Dorsolateral prefrontal cortex (tissue), 122 donors: ENCODE measurements at places on chromosomes 13 and 19. TPM values are rescaled to one million over a fixed set of nuclear protein-coding genes. Genes with fewer than 3 reads are reported as not detected.

DNA sequence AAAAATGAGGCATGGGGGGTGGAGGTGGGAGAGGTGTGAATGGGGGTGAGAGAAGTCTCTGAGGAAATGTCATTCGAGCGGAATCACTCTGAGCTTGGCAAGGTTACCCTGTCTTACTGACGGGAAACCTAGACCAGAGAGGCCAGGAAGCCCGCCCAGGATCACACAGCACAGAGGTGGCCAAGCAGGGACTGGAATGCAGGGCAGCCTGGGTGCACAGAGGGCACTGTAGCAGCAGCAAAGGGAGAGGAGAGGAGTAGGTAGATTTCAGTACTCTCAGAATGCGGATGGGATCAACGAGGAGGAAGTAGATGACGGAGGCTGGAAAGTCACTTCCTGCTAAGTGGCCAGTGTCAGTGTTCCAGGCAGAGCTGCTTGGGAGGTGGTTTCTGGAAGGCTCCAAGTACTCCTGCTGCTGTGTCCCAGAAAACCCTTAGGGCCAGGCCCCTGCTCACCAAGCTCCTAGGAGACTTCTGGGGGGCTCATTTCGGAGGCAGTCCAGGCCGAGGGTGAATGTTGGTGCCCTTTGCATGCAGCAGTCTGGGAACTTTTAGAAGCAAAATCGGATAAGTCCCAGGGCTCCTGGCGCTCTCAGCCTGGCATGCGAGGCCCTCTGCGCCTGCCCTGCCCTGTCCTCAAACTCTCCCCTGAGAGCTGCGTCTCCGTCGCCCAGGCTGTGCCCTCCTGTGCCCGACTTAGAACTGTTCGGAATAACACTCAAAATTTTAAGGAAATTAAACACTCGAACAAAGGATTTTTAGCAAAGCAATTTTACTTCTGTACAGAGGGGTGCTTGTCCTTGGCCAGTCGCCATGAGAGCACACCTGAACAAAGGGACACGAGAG lies 33.5 kb downstream of the DNM2 start:
- no peak for DNase-seq

SIRT6 gene
- 23.7 TPM for total RNA-seq

DNA sequence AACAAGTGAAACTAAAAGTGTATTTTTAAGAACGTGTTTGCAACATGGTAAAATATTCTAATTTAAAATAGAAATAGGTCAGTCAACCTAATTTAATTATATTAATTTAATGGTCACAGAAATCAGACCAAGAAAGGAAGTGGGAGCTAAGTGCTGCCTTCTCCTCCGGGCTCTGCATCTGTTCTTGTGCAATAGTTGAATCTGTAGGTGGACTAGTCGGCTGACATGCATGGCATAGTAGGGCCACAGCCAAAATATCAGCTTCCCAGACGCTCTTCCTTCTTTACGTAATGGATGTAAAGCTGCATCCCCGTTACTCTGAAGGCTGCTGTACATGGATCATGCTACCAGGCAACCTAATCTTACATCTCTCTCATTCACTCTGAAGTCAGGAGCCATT lies 47.3 kb downstream of the COL4A1 start:
- DNase-seq, result no peak

- no peak for DNase-seq
Measured at GRCh38 chr19:977058-977464, 7.1 kb upstream of the WDR18 start.
